ENCODE measurements at places on chromosomes 7 and 10. TPM values are rescaled to one million over a fixed set of nuclear protein-coding genes. Genes with fewer than 3 reads are reported as not detected.

The PTPRZ1 gene
- 2.0 TPM for total RNA-seq

The EXOSC1 gene
- 41.2 TPM for total RNA-seq

The GIMAP4 gene
- total RNA-seq = not detected

The KIAA1549 gene
- total RNA-seq = 9.2 TPM

The UTF1 gene
- total RNA-seq = not detected

The BTBD16 gene
- 0.29 TPM for total RNA-seq

The OR13A1 gene
- not detected for total RNA-seq

The PNLIPRP2 gene
- total RNA-seq = not detected

The MINDY4 gene
- 6.3 TPM for total RNA-seq

The BEND7 gene
- 15.8 TPM for total RNA-seq

The NAT16 gene
- not detected for total RNA-seq

The MSMB gene
- not detected for total RNA-seq

The AOAH gene
- not detected for total RNA-seq

The ZNF777 gene
- 15.2 TPM for total RNA-seq

The PDCD11 gene
- total RNA-seq = 33.0 TPM
